ENCODE measurements at places on chromosomes 4 and X. TPM values are rescaled to one million over a fixed set of nuclear protein-coding genes. Genes with fewer than 3 reads are reported as not detected.

The KDR gene
- total RNA-seq = not detected

The PDZD4 gene
- total RNA-seq = 0.68 TPM

The BEND4 gene
- 0.05 TPM for total RNA-seq

The HEPH gene
- total RNA-seq = 0.18 TPM

The PPEF1 gene
- total RNA-seq = not detected

The ZAR1 gene
- not detected for total RNA-seq

The PABPC5 gene
- not detected for total RNA-seq

The GRIA3 gene
- not detected for total RNA-seq

The ZNF827 gene
- 17.2 TPM for total RNA-seq

The SOWAHD gene
- 2.2 TPM for total RNA-seq

The RHOXF2B gene
- not detected for total RNA-seq

The MAGED4B gene
- total RNA-seq = 0.45 TPM

The HELQ gene
- 14.5 TPM for total RNA-seq

The GPM6B gene
- not detected for total RNA-seq

The GAB3 gene
- total RNA-seq = 8.6 TPM

The HSFX2 gene
- total RNA-seq = 0.52 TPM

The FANCB gene
- 13.0 TPM for total RNA-seq
